GM23338 (cell line): ENCODE measurements at places on chromosomes 7 and 10. TPM values are rescaled to one million over a fixed set of nuclear protein-coding genes. Genes with fewer than 3 reads are reported as not detected.

- peaks cover 16% of the 10 kb centered on the region for H3K4me1 ChIP-seq
- H3K27me3 ChIP-seq, result no peaks in the 10 kb centered on the region
- no peak overlapping the region for H3K4me3 ChIP-seq
Observed at GRCh38 chr10:18099415-18099814, 40.8 kb upstream of the CACNB2 start.

CYP26C1 gene
- total RNA-seq, result 0.24 TPM in 1 of 2 replicates, not detected in the other

FAM204A gene
- total RNA-seq, result 28.8 and 31.6 TPM in 2 replicates

- no peak for DNase-seq
- H3K4me1 ChIP-seq, result peaks cover 10% of the 10 kb centered on the region
Observed at GRCh38 chr10:123187781-123188180, 33.6 kb downstream of the BUB3 start.

DNA sequence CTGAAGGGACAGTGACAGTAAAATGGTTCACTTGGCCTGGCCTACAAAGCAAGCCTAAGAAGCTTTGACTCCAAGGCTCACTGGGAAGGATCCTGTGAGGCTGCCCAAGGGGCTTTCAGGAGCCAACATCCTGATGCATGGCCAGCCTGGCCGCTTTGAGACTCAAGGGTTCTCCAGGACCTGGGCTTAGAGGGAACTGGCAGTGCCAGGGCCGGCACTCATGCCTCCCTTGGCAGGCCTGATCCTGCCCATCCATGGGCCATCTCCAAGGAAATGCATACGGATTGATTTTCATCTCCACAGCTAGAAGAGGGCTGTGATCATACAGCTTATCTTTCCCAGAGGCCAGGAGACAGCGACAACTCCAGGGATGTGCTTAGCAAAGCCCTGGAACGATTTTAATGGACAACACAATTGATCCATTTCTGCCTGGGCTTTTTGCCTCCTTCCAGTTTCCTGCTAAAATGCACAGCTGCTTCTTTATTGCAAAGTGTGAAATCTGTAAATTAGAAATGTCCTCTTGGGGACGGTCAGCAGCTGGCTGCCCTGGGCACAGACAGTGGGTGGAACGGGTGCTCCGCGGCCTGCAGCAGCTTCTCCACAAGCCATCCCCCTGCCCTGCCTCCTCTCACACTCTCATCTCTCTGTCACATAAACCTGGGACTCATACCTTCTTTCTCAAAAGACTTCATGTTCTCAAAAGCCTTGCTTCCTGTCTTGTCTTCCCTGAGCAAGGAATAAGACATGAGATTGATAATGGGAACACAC lies 288.5 kb downstream of the GRID1 start:
- H3K27me3 ChIP-seq, result no peaks in the 10 kb centered on the region
- H3K27ac ChIP-seq, result no peak overlapping the region
- no peaks in the 10 kb centered on the region for H3K4me1 ChIP-seq

GRCh38 chr10:110176141-110177030 lies 31.0 kb upstream of the MXI1 start:
- no peaks in the 10 kb centered on the region for H3K36me3 ChIP-seq
- H3K27me3 ChIP-seq, result peaks cover 75% of the 10 kb centered on the region
- peaks cover 31% of the 10 kb centered on the region for H3K4me1 ChIP-seq

GRCh38 chr10:3014968-3015367 lies 52.4 kb upstream of the PFKP start:
- no peak overlapping the region for H3K27ac ChIP-seq
- DNase-seq, result no peak
- no peak overlapping the region for H3K4me3 ChIP-seq
- no peaks in the 10 kb centered on the region for H3K36me3 ChIP-seq
- H3K27me3 ChIP-seq, result no peaks in the 10 kb centered on the region

DNA sequence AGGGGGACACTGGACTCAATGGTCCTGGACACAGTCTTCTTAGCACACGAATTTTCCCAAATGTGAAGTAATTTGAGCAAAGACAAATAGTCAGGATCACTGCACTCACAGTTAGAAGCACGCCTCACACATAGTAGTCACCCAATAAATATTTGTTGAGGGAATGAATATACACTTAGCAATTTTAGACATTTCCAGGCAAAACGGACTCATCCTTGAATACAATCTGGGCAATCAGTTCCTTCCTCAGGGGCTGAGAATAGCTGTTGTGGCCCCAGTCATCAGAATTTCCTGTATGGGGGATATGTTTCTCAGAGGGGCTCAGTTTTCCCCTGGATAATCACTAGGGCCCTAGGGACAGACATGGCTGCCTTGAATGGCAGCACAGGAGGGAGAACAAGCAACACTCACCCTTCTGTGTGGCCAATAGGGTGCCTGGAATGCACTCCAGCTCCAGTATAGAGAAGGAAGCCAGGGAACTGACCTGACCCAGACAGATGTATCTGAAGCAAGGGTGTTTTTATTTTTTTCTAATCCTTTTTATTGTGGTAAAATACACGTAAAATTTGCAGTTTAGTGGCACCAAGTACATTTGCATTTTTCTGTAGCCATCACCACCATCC lies 282.7 kb upstream of the ZNF32 start:
- no peaks in the 10 kb centered on the region for H3K36me3 ChIP-seq
- DNase-seq, result no peak
- H3K27ac ChIP-seq, result no peak overlapping the region
- no peak overlapping the region for H3K4me3 ChIP-seq
- H3K27me3 ChIP-seq, result no peaks in the 10 kb centered on the region
- H3K4me1 ChIP-seq, result peaks cover 10% of the 10 kb centered on the region

- H3K27ac ChIP-seq, result peak overlapping the region; percentile 76
- H3K36me3 ChIP-seq, result no peaks in the 10 kb centered on the region
- peaks cover 22% of the 10 kb centered on the region; the same call in 1 of the 2 replicates for H3K4me1 ChIP-seq
- peak; percentile 88 for DNase-seq
- no peak overlapping the region for H3K4me3 ChIP-seq
Observed at GRCh38 chr10:52883996-52884871, 111.7 kb upstream of the MBL2 start.

GRCh38 chr7:116702046-116702785 lies 30.2 kb downstream of the MET start:
- no peak for DNase-seq
- no peaks in the 10 kb centered on the region for H3K36me3 ChIP-seq
- H3K27me3 ChIP-seq, result no peaks in the 10 kb centered on the region
- H3K4me1 ChIP-seq, result peaks cover 24% of the 10 kb centered on the region
- H3K4me3 ChIP-seq, result no peak overlapping the region

DNA sequence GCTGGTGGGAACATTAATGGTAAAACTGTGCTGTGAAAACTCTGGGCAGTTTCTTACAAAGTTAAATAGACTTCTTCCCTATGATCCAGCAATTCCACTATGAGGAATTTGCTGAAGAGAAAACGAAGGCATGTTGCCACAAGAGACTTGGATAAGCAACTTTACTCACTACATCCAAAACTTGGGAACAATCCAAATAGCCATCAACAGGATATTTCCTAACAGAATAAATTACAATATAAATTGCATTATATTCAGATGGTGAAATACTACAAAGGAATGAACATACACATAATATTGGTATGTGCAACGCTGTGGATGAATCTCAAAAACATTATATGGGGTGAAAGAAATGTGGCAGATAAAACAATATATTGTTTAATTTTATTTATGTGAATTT lies 21.4 kb upstream of the MKI67 start:
- H3K27ac ChIP-seq, result no peak overlapping the region
- DNase-seq, result no peak
- H3K4me3 ChIP-seq, result no peak overlapping the region
- no peaks in the 10 kb centered on the region for H3K36me3 ChIP-seq

DNA sequence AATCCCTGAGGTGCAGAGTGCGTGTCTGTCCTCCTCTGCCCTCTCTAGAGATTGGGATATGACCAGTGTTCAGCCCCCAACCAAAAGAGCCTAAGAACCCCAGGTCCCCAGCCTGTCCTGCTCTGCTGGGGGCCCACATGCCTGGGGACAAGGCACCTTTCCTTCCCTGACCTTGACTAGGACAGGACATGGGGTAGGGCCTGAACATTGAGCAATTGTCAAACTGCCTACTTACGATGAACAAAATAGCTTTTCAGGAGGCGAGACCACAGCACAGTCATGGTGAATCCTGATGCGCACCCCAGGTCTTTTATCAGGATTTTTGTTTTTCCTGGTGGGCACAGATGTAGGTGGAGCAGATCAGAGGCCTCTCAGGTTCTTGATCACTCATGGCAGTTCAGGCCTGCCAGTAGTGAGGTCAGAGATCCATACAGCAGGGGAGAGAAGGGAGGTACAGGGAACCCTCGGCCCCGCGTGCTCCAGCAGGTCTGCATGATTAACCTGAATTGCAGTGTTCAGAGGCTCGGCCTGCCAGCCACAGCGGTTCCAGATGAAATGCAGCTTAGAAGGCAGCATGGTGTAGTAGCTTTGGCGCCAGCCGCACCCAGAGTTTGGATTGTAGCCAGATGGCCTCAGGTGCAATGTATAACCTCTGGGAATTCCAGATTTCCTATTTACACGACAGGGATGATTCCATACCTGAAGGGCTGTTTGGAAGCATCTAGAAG lies 191.3 kb downstream of the CUX1 start:
- no peaks in the 10 kb centered on the region for H3K27me3 ChIP-seq
- H3K4me3 ChIP-seq, result no peak overlapping the region
- no peak for DNase-seq
- H3K27ac ChIP-seq, result no peak overlapping the region
